H1 (cell line): ENCODE measurements at places on chromosomes 16 and 17. TPM values are rescaled to one million over a fixed set of nuclear protein-coding genes. Genes with fewer than 3 reads are reported as not detected.

DNA sequence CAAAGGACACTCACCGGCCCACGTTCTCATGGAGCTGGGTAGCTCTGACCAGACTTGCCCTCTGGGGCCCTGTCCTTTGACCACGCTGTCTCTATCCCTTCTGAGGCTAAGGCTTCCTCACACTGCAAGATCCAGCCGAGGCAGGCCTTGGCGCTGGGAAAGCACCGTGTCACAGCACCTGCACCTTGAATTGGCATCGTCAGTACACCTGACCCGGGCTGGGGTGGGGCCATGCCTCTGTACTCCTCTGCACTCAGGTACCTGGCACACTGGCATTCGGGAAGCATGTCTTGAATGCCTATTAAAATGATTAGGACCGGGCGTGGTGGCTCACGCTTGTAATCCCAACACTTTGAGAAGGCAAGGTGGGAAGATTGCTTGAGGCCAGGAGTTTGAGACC lies 6.0 kb downstream of the TBC1D24 start:
- no peak for DNase-seq

The IKZF3 gene
- 0.52 and 0.56 TPM in 2 replicates for total RNA-seq

- DNase-seq, result no peak
These were observed 4.3 kb downstream of the CTU2 start for GRCh38 chr16:88710556-88710955.

- no peak for DNase-seq
These were observed 137.5 kb upstream of the EEF2KMT start for GRCh38 chr16:5235119-5235518.

DNA sequence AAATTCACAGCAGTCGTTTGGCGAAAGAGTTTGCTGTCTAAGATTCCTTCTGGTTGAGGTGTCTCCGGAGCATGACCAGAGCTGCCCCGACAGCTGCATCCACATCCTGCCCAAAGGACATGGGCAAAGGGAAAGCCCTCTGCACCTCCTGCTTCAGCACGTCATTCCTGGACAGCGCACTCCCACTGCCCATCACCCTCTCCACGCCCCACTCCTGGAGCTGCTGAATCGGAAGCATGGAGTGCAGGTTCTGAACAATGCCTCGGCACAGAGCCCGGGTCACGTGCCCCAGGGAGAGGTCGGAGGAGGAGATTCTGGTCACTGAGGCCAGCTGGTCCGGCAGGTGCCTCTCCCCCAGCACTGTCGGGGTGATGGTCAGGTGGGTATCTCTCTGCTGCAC lies 1.3 kb upstream of the TRPV1 start:
- no peak for DNase-seq

The ACE gene
- total RNA-seq, result 4.5 and 5.5 TPM in 2 replicates

DNA sequence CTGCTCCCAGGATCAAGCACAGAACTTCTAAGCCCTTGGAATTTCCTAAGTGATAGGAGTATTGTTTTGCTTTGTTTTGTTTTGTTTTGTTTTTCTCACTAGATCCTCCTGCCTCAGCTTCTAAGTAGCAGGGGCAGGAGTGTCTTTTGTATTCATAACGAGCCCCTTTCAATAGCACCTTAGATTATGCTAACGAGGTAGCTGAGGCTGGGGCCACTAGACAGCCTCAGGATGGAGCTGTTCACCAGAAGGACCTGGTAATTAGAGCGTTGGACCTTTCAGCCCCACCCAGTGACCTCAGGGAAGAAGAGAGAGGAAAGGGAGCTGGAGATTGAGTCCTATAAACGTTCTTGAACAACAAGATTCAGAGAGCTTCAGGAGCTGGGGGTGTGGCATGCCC lies 43.6 kb downstream of the IKZF3 start:
- DNase-seq, result no peak
